ENCODE measurements at places on chromosomes 16 and 17. TPM values are rescaled to one million over a fixed set of nuclear protein-coding genes. Genes with fewer than 3 reads are reported as not detected.

DNA sequence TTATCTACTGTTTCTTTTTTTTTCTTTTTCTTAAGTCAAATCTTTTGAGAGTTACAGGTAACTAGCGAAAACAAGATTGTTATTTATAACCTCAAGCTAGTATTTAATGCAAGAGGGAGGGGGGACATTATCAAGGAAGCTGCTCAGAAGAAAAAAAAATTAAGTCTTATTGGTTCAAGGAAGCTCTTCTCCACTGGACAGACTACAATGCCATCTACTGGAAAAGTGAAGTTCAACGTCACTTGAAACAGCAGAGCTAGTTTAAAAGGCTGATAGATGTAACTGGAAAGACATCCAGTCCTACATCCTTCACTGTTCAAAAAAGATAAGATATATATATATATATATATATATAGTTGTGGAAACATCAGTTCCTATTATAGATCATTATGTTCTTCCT is 418.0 kb upstream of the PSMD7 start:
- DNase-seq = peak; percentile 76

Gene KIF18B
- total RNA-seq = 1.3 TPM

DNA sequence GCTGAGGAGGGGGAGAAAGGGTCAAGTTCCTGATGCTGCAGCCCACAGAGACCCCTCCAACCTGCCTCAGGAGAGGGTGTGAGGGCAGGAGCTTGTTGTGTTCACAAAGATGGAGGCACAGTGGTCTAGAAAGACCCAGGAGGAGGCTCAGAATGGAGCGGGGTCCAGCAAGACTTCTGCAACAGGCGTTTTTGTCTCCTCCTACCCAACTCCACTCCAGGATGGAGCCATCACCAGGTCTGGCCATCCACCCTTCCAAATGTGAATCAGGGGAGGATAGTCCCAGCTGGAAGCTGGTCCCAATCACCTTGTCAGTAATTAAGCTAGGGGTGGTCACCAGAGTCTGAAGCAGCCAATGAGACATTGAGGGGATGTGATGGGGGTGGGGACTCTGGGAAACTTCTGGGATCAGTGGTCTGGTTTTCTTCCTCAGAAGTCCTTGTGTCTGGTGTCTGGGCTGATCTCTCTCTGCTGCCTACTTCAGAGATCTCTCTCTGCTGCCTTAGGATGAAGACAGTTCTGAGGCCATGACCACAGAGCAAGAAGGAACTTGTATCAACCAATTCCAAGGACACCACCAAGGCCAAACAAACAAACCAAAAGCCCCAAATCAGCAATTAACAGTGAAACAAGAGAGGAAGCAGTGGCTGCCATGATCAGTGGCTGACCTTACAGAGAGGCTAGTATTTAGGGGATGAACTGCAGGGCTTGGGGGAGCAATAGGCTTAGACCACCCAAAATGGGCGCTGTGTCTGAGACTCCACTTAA is 14.5 kb downstream of the CD300LB start:
- DNase-seq = no peak

Gene SOX9
- total RNA-seq = 4.1 TPM

DNA sequence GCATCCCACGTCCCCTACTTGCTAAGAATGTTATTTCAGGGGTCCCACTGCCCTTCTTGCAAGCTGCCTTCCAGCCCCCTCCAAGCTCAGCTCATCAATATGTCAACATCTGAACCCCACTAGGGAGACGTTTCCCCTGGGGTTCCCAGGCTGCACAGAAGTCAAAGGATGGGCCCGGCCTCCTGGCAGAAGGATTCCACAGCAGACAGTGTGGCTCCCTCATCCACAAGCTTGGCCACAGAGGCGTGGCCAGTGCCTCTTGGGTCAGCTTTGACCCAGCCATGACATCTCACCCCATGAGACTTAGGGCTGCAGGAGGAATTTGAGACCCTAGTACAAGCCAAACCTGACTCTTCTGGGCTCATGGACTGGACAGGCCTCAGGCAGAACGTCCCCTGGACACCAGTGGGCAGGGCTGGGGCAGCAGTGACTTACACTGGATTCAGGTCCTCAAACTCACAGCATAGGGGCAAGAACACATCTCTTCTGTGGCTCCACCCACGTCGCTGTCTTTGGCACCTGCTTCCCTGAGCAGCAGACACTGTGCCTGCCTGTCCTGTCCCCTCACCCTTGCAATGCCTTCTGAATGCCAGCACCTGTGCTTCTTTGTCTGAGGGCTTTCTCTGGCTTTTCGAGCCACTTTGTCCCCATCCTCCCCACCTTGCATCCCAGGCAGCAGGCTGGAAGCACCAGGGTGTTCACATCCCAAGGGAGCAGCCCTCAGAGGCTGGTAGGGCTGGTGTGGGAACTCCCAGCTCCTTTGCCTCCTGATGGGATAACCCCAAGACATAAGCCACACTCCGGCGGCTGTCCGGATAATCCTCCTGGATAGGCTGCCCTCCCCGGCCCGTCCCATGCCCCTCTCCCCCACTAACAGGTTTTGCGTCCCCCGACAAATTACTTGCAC is 56.0 kb upstream of the ENPP7 start:
- no peak for DNase-seq

- peak; percentile 19 for DNase-seq
Measured at GRCh38 chr17:38789185-38789584, 10.2 kb downstream of the PIP4K2B start.

GRCh38 chr17:70078549-70078948 is 3.5 kb downstream of the KCNJ16 start:
- no peak for DNase-seq

- no peak for DNase-seq
Measured at GRCh38 chr17:7854078-7854777, 638 bp upstream of the TMEM88 start.

DNA sequence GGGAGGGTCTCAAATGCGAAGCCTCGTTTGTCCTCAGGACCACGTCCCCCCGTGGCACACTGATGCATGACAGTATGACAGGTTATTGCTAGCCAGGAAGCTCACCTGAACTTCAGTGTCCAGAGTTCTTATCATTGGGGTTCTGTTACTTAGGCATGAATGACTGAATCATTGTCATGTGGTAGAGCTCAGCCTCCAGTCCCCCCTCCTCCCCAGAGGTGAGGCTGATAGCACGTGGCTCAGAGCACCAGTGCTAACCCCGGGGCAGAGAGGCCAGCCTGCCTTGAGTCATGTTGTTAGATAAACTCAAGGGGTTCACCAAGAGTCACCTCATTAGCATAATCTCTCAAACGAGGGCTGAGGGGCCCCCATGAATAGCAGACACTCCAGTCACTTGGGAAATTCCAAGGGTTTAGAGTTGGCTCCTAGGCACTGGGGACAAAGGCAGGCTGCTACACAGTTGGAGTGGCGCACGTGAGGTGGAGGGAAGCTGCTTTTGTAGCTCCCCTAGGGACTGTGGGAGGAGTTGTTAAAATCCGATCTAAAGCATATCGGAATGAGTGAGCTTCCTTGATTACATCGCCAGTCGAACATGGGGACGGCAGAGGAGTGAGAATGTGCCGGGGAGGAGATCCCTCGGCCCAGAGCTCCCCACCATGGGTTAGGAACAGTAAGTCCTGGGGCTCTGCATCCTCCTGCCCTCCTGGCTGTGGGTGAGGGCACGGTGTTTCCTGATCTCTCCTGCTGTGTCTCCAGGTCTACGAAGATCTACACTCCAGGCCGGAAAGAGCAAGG is 18.2 kb downstream of the DHX38 start:
- DNase-seq = no peak

Gene PPM1E
- under 0.01 TPM for total RNA-seq

- DNase-seq = no peak
Measured at GRCh38 chr16:69005641-69006355, 99.7 kb upstream of the HAS3 start.

Gene MMP15
- 0.18 TPM for total RNA-seq

Gene UNK
- 15.4 TPM for total RNA-seq

DNA sequence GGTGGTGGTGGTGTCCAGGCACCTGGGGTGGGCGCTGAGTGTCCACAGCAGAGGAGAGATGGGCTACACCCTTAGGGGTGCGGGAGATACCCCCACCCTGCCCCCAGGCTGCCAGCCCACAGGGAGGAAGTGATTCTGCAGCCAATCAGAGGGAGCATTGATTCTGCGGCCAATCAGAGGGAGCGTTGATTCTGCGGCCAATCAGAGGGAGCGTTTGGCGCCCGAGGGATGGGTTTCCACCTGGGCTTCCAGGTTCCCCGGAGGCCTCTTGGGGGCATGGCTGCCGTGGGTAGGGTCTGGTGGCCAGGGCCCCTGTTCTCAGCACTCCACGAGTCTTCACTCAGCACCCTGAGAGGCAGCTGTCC is 28.2 kb upstream of the ACSF3 start:
- DNase-seq = no peak

DNA sequence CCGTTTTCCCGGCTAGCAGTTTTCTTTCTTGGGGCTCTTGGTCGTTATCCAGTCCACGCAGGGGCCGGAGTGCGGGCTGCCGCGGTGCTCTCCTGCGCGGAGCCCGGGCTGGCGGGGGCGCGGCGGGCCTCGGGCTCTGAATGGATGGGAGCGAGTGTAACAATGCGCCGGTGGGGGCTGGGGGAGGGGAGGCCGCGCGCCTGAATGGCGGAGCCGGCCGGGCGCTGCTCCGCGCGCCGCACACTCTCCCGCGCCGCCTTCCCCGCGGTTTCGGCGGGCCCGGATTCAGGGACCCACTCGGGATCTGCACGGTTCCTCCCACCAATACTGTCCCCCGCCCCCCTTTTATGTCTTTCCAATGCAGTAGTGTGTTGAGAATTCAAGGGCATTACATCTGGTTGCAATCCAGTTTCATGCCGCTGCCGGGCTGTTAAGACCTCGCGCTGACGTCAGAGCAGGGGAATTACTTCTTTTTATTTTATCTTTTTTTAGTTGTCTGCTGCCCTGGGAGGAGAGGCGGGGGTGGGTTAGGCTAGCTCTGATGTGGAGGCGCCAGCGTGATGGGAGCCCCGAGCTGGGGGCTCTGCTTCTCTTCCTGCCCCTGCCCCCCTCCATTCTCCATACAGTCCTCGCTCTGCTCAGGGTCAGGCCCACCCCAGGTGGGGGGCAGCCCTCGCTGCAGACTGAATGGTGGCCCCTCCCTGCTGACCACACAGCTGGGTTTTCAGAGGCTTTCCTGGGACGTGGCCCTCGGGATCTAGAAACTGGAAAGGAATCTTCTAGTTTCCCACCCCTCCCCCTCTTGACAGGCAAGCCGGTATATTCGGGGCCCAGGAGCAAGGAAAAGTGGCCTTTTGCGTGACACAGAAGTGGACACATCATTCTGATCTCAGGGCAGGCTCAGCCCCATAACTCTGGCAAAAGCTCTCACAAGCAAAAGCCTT is 1.8 kb downstream of the RAI1 start:
- peak; percentile 91 for DNase-seq

DNA sequence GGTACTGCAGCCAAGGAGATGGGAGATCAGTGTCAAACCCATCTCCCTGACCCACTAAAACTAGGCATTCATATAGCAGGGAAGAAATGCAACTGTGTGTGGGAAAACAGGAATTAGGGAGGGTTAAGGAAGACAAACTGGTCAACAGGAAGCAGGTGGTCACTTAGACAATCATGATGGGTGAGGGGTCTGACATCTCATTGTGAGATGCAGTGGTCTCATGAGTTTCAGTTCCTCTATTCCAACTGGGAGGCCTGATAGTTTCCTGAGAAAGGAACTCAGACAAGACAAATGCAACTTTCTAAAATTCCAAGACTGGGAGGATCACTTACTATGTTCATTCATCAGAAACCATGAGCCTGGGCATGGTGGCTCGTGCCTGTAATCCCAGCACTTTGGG is 361.4 kb upstream of the C16orf82 start:
- no peak for DNase-seq

- DNase-seq = no peak
Measured at GRCh38 chr16:22126037-22126558, 33.8 kb downstream of the VWA3A start.

Gene SLC5A2
- total RNA-seq = not detected

GRCh38 chr17:82496529-82497434 is 22.8 kb upstream of the FOXK2 start:
- peak; percentile 92 for DNase-seq

Gene DPEP3
- not detected for total RNA-seq

Gene TNFRSF13B
- not detected for total RNA-seq

Gene KCTD5
- 17.2 TPM for total RNA-seq

GRCh38 chr16:56525236-56525635 is 5.4 kb upstream of the BBS2 start:
- DNase-seq = peak; percentile 57

Gene SLC5A11
- total RNA-seq = under 0.01 TPM

DNA sequence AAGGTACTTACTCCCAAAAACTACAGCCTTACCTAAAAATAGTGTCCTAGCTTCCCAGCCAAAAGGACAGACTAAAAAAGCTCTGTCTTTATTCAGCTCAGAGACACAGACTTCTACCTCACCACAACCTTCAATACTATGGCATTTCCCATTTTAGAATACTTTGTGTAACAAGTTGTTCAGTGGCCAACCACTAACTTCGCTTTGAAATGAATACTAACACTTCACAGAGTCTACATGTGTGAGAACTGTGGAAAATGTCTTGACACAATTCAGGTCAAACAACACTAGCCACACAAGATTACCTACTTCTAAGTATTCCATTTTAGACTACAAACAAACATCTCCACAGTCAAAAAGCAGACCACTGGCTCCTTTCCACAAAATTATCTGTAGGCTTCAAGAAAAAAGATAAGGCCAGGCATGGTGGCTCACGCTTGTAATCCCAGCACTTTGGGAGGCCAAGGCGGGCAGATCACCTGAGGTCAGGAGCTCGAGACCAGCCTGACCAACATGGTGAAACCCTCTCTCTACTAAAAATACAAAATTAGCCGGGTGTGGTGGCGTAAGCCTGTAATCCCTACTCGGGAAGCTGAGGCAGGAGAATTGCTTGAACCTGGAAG is 3.2 kb downstream of the HELZ start:
- no peak for DNase-seq

Gene CRAMP1
- 3.9 TPM for total RNA-seq

DNA sequence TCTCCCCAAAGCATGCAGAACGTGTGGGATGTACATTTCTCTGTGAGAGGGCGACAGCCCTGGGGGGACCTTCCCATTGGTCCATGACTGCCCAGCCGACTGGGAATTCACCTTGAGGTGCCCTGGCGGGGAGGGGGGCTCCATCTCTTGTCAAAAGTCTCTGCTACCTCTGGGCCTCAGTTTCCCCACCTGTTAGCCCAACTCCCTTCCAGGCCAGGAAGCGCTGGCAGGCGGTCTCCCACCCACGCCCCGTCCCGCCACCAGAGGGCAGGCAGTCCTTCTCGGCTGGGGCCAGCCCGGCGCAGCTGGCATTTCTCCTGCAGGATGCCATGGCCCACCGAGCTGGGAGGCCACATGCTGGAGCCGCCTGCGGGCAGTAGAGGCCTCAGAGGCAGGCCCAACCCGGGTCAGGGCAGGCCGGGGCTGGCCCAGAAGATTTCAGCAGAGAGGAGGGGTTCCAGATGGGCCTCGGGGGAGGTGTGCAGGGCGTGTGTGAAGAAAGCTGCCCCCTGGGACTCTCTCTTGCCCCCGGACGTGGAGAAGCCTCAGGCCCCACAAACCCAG is 16.6 kb downstream of the CD7 start:
- DNase-seq = peak; percentile 37

Gene TP53TG3C
- not detected for total RNA-seq
